Activated CD4-positive, alpha-beta T cell treated with anti-CD3 and anti-CD28 coated beads, Interleukin-2, amount 10 ng/mL, durations not matched to agents 24 days and 14 days (primary cell): ENCODE measurements at places on chromosomes 12 and 14. TPM values are rescaled to one million over a fixed set of nuclear protein-coding genes. Genes with fewer than 3 reads are reported as not detected.

DNA sequence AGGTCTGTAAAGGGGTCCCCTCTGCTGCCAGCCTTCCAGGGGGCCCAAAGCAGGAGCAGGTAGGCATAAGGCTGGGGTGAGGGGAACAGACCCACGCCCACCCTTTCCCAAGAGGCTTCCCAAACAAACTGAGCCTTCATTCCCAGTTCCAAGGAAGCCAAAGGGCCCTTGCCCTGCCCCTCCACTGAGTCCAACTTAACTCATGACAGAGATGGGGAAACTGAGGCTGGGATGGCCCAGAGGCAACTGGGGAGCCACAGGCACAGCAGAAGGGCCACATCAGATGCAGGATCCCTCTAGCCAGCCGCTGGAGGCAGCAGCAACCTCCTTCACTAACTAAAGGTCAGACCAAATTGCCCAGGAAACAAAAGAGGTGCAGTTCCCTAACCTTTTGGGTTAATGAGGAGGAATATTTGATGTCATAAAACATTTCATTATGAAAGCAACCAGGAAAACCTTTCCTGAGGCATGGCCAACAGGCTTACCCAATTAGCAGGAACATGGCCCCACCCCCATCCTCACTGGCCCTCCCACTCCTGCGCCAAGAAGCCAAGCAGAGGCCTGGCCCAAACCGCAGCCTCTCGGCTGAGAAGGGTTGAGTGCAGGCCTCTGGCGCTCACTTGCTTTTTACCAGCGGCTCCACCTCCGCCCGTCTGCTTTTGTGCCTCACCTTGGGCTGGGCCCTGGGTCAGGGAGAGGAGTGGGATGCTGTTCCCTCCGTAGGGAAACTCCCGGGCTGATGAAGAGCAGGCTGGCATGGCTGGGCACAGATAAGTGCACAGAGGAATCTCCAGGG is 293.5 kb upstream of the RTL1 start:
- DNase-seq = no peak

TMEM253 gene
- total RNA-seq = not detected in 2 replicates

- DNase-seq = no peak
Measured at GRCh38 chr12:52581481-52581880, 7.8 kb upstream of the KRT74 start.

- DNase-seq = no peak
Measured at GRCh38 chr12:100867639-100868393, 73.2 kb downstream of the ANO4 start.

TROAP gene
- total RNA-seq = 49.9 and 51.6 TPM in 2 replicates
